CD8-positive, alpha-beta T cell (primary cell): ENCODE measurements at places on chromosomes 16 and 17.
A peak's percentile ranks its signal among the peaks of the same experiment; 100 is the strongest.

DNA sequence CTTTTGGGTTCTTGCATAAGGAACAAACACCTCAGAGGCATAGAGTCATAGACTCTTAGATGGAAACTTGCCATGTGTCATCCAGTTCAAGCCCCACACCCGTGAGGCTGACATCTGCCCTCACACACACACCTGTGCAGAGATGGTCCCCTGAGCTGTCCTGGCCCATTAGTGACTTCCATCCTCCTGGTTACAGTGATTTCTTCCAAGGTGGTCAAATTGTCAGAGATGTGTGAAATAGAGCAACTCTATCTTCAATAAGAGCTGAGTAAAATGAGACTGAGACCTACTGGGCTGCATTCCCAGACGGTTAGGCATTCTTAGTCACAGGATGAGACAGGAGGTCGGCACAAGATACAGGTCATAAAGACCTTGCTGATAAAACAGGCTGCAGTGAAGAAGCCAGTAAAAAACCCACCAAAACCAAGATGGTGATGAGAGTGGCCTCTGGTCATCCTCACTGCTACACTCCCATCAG lies 342.2 kb upstream of the TNRC6C start:
- no peak for DNase-seq

GRCh38 chr17:82876602-82877379 lies 37.0 kb upstream of the ZNF750 start:
- DNase-seq: no peak

GRCh38 chr16:9374061-9374460 lies 282.6 kb downstream of the HAPSTR1 start:
- no peak for DNase-seq

DNA sequence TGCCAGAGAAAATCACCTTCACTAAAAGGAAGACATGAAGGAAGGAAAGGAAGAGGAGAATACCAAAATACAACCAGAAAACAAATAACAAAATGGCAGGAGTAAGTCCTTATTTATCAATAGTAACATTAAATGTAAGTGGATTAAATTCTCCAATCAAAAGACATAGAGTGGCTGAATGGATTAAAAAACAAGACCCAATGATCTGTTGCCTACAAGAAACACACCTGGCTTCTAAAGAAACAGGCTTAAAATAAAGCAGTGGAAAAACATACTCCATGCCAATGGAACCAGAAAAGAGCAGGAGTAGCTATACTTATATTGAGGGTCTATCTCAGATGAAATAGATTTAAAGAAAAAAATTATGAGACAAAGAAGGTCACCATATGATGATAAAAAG lies 86.4 kb upstream of the METRNL start:
- no peak for DNase-seq

- DNase-seq: no peak
Measured at GRCh38 chr17:46742565-46743270, 75.8 kb downstream of the WNT3 start.

GRCh38 chr17:3639981-3640596 lies 3.5 kb downstream of the CTNS start:
- no peak for DNase-seq

DNA sequence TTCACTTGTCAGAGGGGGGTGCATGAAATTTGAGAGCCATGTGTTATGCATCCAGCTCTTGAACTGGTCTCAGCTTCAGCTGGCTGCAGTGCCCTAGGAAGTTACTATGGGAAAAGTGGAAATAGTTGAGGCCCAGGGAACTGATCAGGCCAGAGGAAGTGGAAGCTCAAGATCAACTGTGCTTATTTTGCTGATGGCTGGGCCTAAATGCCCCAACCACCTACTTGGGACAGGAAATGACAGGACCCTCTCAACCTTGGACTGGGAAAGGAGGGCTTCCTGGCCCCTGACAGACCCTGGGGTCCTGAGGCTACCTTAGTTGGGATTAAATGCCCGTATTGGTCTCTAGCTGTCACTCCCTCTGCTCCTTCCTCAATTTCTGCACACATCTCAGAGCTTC lies 1.2 kb upstream of the TAOK2 start:
- no peak for DNase-seq

- no peak for DNase-seq
Measured at GRCh38 chr17:42472709-42473521, 14.2 kb downstream of the ATP6V0A1 start.

DNA sequence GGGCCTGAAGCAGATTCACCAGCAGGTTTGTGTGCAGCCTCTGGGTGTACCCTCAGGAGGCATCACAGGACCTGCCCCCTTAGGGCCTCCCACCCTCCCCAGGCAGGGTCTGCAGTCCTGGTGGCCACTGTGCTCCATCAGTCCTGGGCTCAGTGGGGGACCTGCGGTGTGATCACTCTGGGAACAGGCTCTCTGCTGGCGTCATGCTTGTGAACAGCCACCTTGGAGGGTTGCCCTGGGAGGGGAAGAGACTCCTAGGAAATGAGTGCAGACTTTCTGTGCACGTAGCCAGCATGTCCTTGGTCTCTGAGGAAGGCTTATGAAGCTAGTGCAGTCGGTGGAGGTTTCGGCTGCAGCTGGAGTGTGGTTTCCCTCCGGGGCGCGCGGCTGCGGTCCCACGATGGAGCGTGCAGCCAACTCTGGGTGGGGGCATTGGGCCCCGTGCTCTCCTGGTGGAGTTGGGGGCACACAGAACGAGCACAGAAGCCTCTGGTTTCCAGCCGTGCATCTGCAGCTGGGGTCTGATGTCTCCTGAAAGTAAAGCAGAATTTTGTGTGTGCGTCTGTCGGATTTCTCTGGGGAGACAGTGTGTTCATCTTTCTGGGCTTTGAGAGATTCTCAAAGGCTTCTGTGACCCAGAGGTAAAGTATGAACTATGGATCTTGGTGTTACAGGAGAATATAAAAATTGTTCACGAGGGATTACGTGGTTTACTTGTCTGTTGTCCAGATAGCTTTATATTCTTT lies 68.1 kb upstream of the ZNF750 start:
- DNase-seq: peak; percentile 28

- no peak for DNase-seq
Measured at GRCh38 chr17:76957678-76958464, 89.7 kb downstream of the MGAT5B start.

DNA sequence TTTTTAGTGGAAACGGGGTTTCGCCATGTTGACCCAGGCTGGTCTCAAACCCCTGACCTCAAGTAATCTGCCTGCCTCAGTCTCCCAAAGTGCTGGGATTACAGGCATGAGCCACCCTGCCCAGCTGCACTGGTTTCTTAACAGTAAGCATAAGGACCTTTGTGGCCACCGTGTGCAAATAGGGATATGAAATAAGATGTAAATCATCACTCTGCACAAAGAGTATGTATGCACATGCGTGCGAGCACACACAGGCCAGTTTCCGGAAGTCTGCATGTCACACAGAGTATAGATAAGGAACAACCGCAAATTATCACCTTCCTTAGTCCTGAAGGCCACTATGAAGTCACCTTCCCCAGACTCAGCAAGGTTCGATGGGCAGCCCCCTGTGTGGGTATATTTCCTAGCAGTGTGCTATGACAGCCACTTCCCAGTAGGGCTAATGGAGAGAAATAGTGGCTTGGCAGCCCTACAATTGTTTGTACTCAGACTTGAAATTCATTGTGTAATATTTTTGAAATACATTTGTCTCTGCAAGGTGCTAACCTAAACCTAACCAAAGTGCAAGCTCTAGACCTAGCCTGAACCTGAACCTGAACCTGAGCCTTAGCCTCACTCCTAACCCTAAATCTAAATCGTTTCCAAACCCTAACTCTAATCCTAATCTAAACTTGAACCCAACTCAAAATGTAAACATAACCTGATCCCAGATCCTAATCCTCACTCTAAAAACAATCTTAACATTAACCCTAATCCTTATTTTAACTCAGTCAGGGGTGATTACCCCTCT lies 48.4 kb upstream of the SKAP1 start:
- peak; percentile 79 for DNase-seq

GRCh38 chr16:72988569-72988968 lies 59.4 kb downstream of the ZFHX3 start:
- no peak for DNase-seq

GRCh38 chr16:76268824-76269223 lies 8.4 kb upstream of the CNTNAP4 start:
- DNase-seq: no peak

GRCh38 chr17:8060274-8060673 lies 21.4 kb downstream of the ALOX15B start:
- DNase-seq: peak; percentile 70

- DNase-seq: no peak
Measured at GRCh38 chr17:39352511-39352910, 48.9 kb downstream of the FBXL20 start.

- no peak for DNase-seq
Measured at GRCh38 chr16:23232806-23233205, 50.3 kb downstream of the SCNN1G start.

DNA sequence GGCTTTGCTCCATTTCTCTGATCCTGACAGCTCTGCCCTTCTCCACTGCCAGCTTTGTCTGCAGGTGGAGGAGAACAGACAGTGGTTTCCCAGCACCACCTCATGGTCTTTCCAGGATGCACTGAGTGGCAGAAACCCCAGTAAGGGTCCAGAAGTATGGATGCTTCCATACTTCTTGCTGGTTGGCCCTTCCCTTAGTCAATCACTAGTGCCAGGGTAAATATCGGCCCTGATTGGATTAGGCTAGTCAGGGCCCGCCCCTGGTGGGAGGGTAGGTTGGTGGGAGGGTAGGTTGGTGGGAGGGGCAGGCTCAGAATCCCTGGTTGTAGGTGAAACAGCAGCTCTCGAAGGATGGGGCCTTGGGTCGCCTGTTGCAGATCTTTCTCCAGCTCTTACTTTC lies 10.2 kb downstream of the RNF213 start:
- no peak for DNase-seq

- DNase-seq: no peak
Measured at GRCh38 chr17:15278380-15278779, 13.3 kb upstream of the PMP22 start.

DNA sequence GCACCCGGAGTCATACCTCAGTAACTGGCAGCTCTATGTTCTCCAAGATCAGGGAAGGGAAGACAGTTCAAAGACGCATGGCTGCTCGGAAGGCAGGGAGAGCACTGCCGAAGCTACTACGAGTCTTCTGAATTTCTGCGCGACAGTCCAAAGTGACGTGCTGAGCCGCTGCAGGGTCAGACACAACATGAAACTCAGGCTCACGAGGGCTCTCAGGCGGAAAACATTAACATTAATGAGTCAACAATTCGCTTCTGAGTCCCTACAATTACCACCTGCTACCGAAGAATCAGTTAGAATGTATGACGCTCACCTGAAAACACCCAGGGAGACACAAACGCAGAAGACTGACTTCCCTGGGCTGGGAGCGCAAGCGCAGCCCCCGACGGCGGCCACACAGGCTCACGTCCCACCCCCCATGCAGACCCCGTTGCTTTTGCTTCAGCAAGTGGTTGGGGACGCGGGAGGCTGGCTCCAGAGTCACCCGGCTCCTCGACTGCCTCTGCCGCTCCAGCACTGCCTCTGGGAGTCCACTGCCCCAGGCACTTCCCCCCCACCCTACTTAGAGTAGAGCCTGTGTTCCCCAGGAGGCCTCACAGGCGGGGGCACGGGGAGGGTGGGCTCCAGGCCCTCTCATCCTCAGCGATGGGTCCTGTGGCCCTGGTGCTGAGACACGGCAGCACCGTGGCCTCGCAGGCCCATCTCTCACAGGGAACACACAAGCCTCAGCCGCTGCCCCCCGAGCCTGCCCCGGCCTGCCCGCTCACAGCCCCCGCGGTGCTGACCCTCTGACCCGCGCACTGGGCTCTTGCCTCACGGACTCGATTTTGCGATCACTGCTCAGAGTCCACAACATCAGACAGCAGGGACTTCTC lies 38.9 kb downstream of the LMF1 start:
- no peak for DNase-seq

GRCh38 chr17:35847633-35848373 lies 20.9 kb downstream of the HEATR9 start:
- DNase-seq: no peak

- peak; percentile 49 for DNase-seq
Measured at GRCh38 chr17:78497115-78497540, 80.1 kb downstream of the DNAH17 start.

GRCh38 chr17:9324864-9325263 lies 250.8 kb downstream of the STX8 start:
- DNase-seq: no peak

GRCh38 chr17:40978575-40979151 lies 5.5 kb downstream of the KRT40 start:
- DNase-seq: no peak

DNA sequence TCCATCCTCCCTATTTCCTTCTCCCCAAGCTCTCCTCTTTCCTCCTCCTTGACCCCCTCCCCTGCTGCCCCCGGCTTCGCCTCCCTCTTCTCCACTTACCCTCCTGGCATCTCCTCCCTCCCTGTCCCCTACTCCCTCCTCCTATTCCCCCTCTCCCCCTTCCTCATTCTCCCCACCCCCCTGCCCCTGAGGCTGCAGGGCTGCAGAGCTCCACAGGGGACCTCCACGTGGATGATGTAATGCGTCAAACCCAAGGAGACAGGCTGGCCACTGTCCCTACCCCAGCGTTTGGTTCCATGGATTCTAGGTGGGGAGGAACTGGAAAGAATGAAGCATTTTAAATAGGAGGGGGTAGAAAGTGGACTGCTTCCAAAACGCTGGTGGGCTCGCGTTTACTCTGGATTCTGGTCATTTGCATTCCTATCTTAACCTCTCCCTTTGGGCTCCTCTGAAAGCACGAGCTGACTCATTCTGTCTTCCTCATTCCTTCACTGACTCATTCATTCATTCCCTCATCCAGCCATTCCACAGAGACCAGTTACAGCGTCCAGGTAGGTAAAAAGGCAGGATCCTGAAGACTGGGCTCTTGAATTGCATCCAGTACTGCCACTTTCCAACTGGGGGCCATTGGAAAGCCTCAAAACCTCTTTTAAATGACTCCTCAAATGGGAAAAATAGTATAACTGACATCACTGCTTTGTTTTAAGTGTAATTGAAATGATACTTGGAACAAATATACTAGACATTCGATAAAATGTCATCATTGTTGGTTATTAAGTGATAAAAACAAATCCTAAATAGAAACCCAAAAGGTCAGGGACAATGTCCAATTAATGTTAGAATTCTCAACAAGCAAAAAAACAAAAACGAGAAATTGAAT lies 943 bp upstream of the COTL1 start:
- no peak for DNase-seq

- no peak for DNase-seq
Measured at GRCh38 chr16:24270721-24271442, 14.7 kb downstream of the CACNG3 start.

GRCh38 chr17:80899402-80900268 lies 92.0 kb upstream of the CHMP6 start:
- DNase-seq: peak; percentile 58

GRCh38 chr16:400061-400591 lies 1.6 kb upstream of the DECR2 start:
- no peak for DNase-seq
